ENCODE measurements at places on chromosomes 1 and 21.

DNA sequence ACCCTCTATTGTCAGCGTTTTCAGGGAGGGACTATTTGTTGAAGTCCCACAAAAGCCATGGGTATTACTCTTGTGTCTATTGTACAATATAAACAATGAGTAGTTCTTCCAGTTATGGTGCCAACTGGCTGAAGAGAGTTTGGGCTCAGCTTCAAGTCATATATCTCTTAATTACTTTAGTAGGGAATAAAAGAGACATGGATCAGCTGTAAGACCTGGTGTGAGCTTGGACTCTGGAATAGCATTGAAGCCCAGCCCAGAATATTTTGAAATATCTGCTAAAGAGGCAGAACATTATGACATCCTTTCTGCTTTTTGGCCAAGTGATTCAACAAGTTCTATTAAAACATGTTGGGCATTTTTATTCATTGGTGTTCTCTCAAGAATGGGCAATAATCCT is 224.9 kb downstream of the BACH1 start:
- no peak for DNase-seq

GRCh38 chr1:222592171-222592570 is 2.4 kb upstream of the TAF1A start:
- no peak for DNase-seq

- no peak for DNase-seq
These were observed 58.0 kb downstream of the SDCCAG8 start for GRCh38 chr1:243313635-243314536.

DNA sequence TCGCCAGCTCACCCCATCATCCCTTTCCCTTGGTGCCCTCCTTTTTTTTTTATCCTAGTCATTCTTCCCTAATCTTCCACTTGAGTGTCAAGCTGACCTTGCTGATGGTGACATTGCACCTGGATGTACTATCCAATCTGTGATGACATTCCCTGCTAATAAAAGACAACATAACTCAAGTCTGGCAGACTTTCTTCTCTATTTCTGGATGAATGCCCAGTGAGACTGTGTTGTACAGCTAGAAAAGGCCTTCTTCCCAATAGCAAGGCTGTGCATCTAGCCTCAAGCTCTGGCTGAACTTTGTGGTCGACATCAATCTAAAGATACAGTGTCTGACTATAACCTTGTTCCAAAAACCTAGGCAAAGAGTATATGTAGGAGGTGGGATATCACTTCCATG is 6.4 kb downstream of the IL24 start:
- no peak for DNase-seq

DNA sequence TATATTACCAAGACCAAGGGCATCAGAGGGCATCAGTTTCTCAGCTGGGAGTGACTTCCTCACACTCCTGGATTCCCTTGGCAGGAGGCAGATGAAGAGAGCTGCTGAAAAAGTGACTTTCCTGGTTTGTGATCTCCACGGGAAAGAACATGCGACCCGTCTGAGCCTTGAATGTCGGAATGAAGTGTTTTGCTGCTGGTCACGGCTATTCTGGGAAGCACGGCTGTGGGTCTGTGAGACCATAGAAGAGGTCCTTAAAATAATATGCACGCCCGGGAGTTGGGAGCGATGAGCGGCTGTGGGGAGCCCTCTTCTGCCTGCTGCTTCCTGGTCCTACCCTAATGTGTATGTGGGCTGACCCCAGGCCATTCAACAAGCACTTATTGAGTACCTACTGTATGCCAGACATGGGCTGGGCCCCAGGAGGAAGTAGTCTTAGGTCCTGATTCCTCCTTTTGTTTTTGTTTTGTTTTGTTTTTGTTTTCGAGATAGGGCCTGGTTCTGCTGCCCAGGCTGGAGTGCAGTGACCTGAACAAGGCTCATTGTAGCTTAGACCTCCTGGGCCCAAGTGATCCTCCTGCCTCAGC is 13.2 kb upstream of the UMODL1 start:
- DNase-seq = no peak

DNA sequence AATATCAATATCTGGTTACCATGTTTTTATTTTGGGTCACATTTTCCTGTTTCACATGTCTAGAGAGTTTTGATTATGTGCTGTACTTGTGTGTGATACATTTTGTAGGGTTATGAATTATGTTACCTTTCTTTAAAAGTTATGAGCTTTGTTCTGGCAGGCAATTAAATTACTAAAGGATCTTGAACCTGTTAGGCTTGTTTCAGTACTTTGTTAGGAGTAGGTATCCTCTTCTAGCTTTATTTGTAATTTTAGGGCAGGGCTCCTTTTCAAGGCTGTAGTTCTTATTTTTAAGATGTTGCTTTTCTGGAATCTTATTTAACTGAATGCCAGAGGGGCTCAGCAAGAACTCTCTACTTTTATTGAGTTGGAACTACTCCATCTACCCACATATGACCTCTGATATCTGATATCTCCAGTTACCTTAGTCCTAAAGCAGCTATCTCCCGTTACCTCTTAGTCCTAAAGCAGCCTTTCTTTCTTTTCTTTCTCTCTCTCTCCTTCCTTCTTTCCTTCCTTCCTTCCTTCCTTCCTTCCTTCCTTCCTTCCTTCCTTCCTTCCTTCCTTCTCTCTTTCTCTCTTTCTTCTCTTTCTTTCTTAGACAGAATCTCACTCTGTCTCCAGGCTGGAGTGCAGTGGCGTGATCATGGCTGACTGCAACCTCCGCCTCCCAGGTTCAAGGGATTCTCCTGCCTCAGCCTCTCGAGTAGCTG is 23.8 kb downstream of the KCTD3 start:
- no peak for DNase-seq

DNA sequence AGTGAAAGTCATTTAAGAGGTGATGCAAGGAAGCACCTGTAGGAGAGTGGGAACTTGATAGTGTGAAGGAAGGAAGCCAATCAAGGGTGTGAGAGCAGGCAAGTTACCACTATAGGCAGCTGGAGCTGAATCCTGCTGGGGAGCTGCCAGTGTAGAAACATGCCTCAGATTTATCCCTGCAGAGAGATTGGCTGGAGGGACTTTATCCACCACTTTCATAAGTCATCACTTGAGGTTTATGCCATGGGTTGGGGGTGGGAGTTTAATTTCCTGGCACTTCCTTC is 443.6 kb downstream of the PLPP3 start:
- DNase-seq = no peak
